Stimulated activated CD4-positive, alpha-beta T cell treated with anti-CD3 and anti-CD28 coated beads, TNF-alpha, amount 100 ng/mL, for 1 hour (primary cell): ENCODE measurements at places on chromosomes 5 and 9.

DNA sequence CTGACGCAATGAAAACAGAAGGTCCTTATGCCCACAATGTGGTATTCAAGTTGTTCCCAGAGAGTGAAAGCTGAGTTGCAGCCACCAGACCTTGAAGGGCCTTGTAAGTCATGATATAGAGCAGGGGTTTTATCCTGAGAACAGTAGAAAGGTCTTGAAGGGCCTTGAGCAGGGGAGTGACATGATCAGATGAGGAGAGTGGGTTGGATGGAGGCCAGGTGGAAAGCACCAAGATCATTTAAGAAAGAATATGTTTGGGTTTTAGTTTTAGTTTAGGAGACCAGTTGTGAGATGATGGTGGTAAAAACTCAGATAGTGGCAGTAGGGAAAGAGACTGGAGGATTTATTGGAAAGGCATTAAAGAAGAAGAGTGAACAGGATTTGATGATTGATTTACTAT is 5.9 kb downstream of the ITGA2 start:
- DNase-seq = no peak

DNA sequence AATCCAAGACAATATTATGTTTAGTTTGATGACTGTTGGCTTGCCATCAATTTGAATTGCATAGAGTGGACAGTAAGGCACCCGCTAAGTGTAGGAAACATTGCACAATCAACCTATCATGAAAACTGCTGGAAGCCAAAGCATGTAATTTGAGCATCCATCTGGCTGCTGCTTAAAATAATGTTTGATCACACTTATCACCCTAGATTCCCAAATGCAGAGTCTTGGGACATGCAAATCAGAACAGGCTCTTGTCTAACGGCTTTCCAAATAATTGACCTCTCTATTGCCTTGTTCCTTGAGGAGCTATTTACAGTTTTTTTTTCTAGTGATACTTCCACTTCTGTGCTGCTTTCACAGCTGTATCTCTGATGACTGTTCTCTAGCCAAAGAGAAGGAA is 342.1 kb downstream of the PRR16 start:
- DNase-seq = no peak

DNA sequence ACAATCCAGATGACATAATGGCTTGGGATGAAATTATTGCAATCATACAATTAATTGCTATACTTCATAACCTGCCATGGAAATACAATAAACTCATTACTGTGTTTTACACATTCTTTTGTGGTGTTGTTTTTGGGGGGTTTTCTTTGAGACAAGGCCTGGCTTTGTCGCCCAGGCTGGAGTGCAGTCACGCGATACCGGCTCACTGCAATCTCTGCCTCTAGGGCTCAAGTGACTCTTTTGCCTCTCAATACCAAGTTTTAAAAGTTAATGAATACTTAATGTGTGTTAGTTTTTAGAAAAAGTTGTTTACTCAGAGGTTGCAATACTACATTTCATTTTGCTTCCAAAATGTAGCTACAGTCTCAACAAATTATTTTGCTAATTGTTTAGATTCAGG is 598.4 kb downstream of the CHSY3 start:
- no peak for DNase-seq

DNA sequence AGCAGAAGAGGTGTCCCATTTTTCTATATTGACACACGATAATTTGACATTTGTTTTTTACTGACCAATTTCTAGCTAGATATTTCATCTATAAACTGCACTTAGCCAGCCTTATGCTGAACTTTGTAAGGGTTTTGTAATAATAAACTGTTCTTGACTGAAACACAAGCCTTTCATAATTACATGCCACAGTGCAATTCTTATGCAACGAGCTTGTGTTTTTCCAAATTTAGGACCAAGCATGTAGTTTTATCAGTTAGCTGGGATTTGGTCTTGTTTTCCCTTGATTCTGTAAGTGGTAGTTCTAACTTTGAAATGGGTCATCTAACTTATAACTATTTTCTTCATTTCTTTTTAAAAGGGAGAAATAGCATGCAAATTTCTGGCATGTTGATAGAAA is 1.3 kb upstream of the LURAP1L start:
- DNase-seq = no peak

DNA sequence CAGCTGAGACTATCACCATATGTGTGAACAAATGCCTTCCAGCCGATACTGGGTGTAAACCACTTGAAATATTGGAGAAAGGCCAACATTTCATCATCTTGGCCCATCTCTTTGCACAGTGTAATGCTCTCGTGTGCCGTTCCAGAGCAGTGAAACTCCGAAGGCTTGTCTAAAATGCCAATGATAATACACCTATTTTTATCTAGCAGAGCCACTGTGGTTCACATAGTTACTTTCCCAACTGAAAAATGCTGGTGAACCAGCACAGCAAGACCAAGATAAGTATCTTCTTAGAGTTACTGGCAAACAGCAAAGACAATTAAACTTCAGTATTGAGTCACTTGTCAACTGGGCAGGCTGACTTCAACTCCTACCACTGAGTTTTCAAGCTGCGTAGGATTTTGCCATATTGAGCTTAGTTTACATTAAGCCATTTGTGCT is 379.9 kb upstream of the ACTBL2 start:
- DNase-seq = no peak

DNA sequence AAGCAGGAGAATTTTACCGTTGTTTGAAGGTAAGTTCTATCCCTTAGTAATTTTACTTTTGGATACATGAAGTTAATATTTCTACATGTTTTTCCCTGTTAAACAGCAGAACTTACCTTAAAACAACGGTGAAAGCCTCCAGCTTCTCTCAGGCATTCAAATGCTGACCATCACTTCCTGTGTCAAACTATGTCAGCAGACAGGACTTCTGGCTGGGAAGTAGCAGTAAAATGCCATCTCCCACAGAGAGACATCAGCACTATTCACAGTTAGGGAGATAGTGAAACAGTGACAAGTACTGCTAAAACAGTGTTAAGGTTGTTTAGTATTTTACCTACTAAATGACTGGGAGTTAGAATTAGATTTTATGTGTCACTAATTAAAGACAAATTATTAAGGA is 34.2 kb upstream of the GOLGA1 start:
- no peak for DNase-seq

- no peak for DNase-seq
Observed at GRCh38 chr9:131610231-131610761, 65.0 kb downstream of the PRRT1B start.

DNA sequence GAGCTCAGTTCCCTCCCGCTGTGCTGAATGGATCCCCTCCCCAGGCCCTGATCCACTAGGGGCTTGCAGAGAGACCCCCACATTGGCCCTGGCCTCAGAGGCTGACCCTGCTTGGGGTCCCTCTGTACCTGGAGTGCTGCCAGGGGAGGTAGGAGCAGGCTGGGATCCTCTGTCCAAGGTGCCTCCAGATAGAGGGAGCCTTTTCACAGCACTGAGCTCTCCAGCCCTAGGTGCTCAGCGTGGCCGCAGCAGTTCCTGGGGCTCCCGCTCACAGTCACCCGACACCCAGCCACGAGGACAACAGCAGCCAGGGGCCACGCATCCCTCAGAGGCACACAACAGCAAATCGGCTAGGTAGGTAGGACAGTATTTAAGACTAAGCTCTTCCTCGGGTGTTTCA is 62.2 kb upstream of the IRX2 start:
- no peak for DNase-seq

GRCh38 chr9:37082214-37082765 is 38.1 kb upstream of the ZCCHC7 start:
- no peak for DNase-seq

GRCh38 chr5:180103487-180104167 is 32.1 kb upstream of the RNF130 start:
- DNase-seq = no peak

GRCh38 chr9:4389003-4389402 is 89.1 kb upstream of the GLIS3 start:
- DNase-seq = no peak

GRCh38 chr5:37663538-37663937 is 176.3 kb downstream of the GDNF start:
- DNase-seq = no peak

GRCh38 chr5:76941442-76941841 is 11.4 kb upstream of the CRHBP start:
- no peak for DNase-seq

- DNase-seq = no peak
Observed at GRCh38 chr9:77893706-77894105, 137.9 kb downstream of the GNAQ start.

DNA sequence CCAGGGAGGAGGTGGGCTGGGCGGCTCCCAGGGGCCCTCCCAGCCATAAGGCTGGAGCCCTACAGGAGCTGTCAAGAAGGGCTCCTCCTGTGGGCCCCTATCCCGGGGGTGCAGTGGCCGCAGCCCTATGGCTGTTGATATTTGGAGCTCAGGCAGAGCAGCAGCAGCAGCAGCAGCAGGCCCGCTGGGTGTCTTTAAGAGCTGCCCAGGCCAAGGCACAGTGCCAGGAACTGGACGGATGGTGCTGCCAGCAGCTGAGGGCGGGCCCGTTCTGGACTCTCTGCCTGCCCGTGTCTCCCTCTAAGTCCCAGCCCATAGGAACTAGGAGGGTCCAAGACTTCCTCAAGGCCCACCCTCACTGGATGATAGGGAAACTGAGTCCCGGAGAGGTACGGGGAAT is 3.6 kb downstream of the AK1 start:
- no peak for DNase-seq

DNA sequence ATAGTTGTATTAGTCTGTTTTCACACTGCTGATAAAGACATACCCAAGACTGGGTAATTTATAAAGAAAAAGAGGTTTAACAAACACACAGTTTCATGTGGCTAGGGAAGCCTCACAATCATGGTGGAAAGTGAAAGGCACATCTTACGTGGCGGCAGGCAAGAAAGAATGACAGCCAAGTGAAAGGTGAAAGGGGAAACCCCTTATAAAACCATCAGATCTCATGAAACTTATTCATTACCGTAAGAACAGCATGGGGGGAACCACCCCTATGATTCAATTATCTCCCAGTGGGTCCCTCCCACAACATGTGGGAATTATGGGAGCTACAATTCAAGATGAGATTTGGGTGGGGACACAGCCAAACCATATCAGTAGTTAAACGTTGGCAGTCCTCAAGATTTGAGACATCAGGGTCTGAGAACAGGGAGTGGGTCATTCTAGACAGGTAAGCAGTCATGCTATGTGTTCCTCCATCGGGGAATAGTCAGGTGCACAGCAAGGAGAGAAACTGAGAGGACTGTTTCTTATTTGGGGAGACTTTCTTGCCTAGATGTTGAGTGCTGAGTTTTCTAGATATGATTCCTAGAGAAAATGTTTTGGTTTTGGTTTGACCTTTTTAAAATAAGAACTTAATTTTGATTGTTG is 45.8 kb upstream of the ENTREP1 start:
- no peak for DNase-seq

DNA sequence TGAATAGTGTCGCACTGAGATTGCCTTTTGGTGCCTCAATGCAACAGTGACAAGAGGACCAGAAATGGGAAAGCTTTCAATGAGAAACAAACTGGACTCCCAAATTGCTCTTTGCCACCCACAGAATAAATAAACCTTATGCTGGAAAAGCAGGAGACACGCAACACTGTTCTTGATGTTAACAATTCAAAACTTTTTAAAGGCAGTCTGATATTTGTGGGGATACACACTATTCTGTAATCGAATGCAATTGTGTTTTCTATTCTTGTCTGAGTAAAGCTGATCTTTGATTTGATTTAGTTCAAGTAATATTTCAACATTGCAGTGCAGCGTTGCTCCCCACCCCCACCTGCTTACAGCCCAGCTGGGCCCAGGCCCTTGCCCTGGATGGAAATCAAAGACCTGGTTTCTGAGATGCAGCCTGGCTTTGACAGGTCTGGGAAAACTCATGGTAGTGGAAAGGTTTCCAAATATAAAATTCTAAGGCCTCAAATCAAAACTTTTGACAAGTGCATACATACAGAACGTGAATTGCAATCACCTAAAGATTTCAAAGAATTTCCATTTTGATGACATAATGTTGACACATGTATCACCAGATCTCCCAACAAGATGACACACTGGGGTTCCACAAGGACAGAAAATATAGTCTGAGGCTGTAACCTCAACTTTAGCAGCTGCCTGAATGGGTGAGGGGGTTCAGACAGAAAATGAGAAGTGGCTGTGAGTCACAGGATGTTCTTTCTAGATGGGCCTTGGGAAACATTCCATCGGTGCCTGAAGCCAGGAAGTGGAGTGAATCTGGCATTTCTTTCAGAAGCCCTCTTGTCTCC is 55.1 kb downstream of the ABCA1 start:
- DNase-seq = no peak

DNA sequence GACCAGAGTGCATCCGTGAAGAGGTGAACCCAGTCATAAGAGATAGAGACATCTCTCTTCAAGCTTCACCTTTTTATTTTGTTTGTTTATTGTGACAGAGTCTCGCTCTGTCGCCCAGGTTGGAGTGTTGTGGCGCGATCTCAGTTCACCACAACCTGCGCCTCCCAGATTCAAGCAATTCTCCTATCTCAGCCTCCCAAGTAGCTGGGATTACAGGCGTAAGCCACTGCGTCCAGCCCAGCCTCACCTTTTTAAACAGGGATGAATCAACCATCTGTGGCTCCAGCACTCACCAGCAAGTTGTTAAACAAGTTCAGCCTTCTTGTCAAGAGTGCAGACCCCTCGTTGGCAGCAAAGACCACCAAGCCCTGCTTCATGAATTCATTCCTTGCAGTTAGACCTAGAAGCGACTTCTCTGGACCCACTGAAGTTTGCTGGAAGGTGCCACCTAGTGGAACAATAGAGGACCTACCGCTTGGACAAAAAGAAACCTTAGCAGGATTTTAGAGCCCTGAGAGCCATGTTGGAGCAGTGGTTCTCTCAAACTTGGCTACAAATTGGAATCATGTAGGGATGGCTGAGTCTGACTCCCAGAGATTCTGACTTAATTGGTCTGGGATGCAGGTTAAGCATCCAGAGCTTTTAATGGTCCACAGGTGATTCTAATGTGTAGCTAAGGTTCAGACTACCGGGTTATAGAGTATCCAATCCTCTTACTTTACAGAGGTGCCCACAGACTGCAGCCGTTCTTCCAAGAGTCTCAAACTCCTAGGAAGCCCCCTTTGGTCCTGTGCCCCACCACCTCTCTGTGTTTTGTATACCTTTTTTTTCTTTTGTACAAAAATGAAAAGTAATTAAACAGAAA is 10.5 kb upstream of the GALNT10 start:
- DNase-seq = no peak

DNA sequence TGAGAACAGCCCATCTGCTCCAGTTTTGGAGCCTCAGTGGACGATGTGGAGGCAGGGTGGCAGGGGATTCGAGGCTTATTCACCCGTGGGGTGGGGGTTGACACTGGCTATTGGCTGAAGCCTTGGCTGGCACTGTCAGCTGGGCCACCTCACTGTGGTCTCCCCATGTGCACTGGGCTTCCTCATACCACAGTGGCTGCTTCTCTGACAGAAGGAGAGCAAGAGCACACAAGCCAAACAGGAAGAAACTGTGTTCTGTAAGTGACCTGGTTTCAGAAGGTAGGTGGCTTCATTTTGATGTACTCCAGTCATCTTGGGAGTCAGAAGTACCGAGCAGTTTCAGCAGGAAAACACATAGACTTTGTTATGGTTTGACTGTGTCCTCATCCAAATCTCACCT is 24.7 kb upstream of the CTNND2 start:
- DNase-seq = no peak

- DNase-seq = no peak
Observed at GRCh38 chr9:83166372-83166771, 103.4 kb upstream of the RASEF start.

GRCh38 chr9:76374783-76375559 is 19.3 kb downstream of the RFK start:
- DNase-seq = no peak

GRCh38 chr5:74862221-74862620 is 4.0 kb downstream of the FAM169A start:
- DNase-seq = no peak

- no peak for DNase-seq
Observed at GRCh38 chr5:31255041-31255440, 61.6 kb downstream of the CDH6 start.
